Smooth muscle cell of the pulmonary artery (primary cell): ENCODE measurements at places on chromosomes 5 and 9. TPM values are rescaled to one million over a fixed set of nuclear protein-coding genes. Genes with fewer than 3 reads are reported as not detected.

EQTN gene
- total RNA-seq, result not detected in 2 replicates

ABO gene
- total RNA-seq, result not detected in 2 replicates

RANBP3L gene
- 0.07 TPM in 2 replicates for total RNA-seq

MXD3 gene
- total RNA-seq, result 2.6 and 5.0 TPM in 2 replicates

MACROH2A1 gene
- 148 and 166 TPM in 2 replicates for total RNA-seq
